ENCODE measurements at places on chromosomes 7 and 10. TPM values are rescaled to one million over a fixed set of nuclear protein-coding genes. Genes with fewer than 3 reads are reported as not detected.

The DEPP1 gene
- polyA plus RNA-seq = 0.22 TPM

The OR2A42 gene
- polyA plus RNA-seq = not detected

The RARRES2 gene
- polyA plus RNA-seq = not detected

The SKAP2 gene
- polyA plus RNA-seq = 24.3 TPM
